ENCODE measurements at places on chromosomes 4 and X. TPM values are rescaled to one million over a fixed set of nuclear protein-coding genes. Genes with fewer than 3 reads are reported as not detected.

Gene ARHGAP36
- total RNA-seq = not detected

Gene ATP1B4
- total RNA-seq = not detected

Gene TEX13B
- not detected for total RNA-seq

Gene FLNA
- total RNA-seq = 1,595 TPM

Gene HCFC1
- 43.1 TPM for total RNA-seq

Gene GNL3L
- 19.0 TPM for total RNA-seq

Gene CLCN5
- 2.2 TPM for total RNA-seq

Gene LEF1
- 3.7 TPM for total RNA-seq

Gene JAKMIP1
- total RNA-seq = not detected

Gene TENM3
- 26.4 TPM for total RNA-seq

Gene TAF9B
- total RNA-seq = 29.9 TPM

Gene COL4A5
- total RNA-seq = 19.5 TPM

Gene NDP
- 1.5 TPM for total RNA-seq

Gene H2BW2
- not detected for total RNA-seq

Gene USP26
- not detected for total RNA-seq

Gene GDPD2
- not detected for total RNA-seq

Gene UGT2A1
- not detected for total RNA-seq

Gene CT45A5
- total RNA-seq = not detected

Gene VCX
- not detected for total RNA-seq

Gene RRH
- not detected for total RNA-seq

Gene NSUN7
- 0.67 TPM for total RNA-seq

Gene EFNB1
- total RNA-seq = 39.3 TPM

Gene TMPRSS11D
- total RNA-seq = not detected

Gene SPP1
- not detected for total RNA-seq

Gene HTN3
- not detected for total RNA-seq

Gene RPGR
- total RNA-seq = 4.5 TPM

Gene TRIML2
- total RNA-seq = not detected

Gene LDB2
- 3.9 TPM for total RNA-seq

Gene RAB41
- total RNA-seq = not detected

Gene SGMS2
- total RNA-seq = 43.1 TPM

Gene MAGEA11
- not detected for total RNA-seq

Gene ERAS
- not detected for total RNA-seq

Gene SYN1
- 0.30 TPM for total RNA-seq

Gene GC
- total RNA-seq = not detected
